Activated CD8-positive, alpha-beta memory T cell treated with anti-CD3 and anti-CD28 coated beads for 1 hour (primary cell): ENCODE measurements at places on chromosomes 16 and 17.

DNA sequence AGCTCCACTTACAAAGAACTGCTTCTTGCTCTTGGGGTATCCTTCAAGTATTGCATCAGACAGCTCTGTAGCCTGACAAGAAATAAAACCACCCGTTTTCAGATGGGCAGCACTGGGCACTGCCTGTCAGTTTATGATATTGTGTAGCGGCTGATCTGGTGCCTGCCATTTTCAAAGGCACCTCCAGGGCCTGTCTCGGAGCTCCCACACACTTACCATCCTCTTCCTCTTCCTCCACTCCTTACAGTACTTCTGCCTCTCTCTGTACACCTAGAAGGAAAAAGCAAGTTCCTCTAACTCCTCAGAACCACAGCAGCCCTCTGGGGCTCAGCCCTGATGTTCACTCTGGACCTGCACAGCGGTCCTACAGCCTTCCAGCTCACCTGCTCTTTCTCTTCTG is 4.4 kb downstream of the PSMC3IP start:
- no peak for DNase-seq

DNA sequence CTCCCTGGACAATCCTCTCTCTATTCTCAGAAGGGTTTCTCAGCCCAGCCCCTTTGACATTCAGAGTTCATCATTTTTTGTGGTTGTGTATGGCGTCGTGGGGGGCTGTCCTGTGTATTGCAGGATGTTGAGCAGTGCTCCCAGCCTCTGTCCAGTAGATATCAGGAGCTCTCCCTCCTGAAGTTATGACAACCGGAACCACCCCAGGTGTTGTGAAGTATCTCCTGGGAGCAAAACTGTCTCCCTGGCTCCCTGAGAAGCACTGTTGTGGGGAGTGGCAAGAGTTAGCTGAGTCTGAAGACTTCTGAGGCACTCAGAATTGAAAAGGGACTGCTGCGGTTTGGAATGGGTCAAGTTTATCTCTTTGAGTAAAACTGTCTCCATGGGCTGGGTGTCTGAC is 55.9 kb upstream of the MGAT5B start:
- no peak for DNase-seq

- no peak for DNase-seq
These were observed 23.9 kb downstream of the GPR139 start for GRCh38 chr16:20049831-20050230.

- no peak for DNase-seq
These were observed 6.1 kb downstream of the DRG2 start for GRCh38 chr17:18093616-18094408.

GRCh38 chr17:30005709-30006320 is 64.4 kb downstream of the EFCAB5 start:
- no peak for DNase-seq

GRCh38 chr17:73592501-73592961 is 51.7 kb downstream of the SDK2 start:
- no peak for DNase-seq

- DNase-seq: no peak
These were observed 32.7 kb upstream of the RPH3AL start for GRCh38 chr17:385178-385835.

- DNase-seq: no peak
These were observed 54.6 kb downstream of the PRKCA start for GRCh38 chr17:66357037-66357436.

GRCh38 chr16:3145660-3146059 is 10.8 kb downstream of the ZNF213 start:
- DNase-seq: no peak

DNA sequence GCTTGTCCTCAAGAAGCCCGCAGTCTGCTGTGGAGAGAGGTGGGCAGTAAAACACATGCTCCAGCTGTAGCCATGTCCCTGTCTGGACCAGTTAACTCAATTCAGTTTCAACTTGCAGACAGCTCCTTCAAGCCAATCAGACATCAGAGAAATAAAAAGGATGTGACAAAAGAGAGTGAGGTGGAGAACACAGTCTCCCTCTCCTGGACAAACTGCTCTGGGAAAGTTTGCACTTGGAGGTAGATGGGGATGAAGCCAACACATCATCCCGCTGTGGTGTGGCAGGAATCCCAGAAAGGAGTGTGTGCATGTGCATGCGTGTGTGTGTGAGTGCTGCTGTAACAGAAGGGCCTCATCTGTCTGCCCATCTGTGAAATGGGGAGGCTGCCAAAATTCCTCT is 358.6 kb upstream of the ASIC2 start:
- no peak for DNase-seq

- no peak for DNase-seq
These were observed 210.8 kb downstream of the CNTNAP4 start for GRCh38 chr16:76488065-76488417.

DNA sequence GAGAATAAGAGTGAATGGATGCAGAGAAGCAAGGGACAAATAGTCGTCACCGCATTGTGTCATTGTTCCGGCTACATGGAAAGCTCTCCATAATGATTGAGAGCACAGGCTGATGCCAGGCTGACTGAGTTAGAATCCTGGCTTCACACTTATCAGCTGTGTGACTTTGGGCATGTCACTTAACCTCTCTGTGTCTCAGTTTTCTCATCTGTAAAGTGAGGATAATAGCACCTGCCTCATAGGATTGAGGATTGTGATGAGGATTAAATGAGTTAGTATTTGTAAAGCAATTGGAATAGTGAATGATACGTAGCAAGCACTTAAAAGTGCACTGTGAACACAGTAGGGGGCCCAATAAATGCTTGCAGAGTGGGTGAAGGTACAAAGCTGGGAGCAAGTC is 45.7 kb upstream of the LYRM9 start:
- DNase-seq: no peak

GRCh38 chr16:73549984-73550631 is 502.2 kb upstream of the ZFHX3 start:
- no peak for DNase-seq

DNA sequence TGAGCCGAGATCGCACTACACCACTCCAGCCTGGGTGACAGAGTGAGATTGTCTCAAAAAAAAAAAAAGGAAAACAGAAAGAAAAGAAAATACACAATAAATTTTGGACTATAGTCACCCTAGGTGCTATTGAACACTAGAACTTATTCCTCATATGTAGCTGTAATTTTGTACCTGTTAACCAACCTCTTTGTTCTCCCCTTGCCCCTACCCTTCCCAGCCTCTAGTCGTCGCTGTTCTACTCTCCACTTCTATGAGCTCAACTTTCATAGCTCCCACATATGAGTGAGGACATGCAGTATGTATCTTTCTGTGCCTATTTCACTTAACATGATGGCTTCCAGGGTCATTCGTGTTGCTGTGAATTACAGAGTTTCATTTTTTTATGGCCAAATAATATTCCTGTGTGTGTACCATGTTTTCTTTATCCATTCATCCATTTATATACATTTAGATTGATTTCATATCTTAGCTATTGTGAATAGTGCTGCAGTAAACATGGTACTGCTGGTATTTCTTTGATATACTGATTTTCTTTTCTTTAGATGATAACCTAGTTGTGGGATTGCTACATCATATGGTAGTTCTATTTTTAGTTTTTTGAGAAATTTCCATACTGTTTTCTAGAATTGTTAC is 28.3 kb downstream of the VPS35L start:
- DNase-seq: no peak

DNA sequence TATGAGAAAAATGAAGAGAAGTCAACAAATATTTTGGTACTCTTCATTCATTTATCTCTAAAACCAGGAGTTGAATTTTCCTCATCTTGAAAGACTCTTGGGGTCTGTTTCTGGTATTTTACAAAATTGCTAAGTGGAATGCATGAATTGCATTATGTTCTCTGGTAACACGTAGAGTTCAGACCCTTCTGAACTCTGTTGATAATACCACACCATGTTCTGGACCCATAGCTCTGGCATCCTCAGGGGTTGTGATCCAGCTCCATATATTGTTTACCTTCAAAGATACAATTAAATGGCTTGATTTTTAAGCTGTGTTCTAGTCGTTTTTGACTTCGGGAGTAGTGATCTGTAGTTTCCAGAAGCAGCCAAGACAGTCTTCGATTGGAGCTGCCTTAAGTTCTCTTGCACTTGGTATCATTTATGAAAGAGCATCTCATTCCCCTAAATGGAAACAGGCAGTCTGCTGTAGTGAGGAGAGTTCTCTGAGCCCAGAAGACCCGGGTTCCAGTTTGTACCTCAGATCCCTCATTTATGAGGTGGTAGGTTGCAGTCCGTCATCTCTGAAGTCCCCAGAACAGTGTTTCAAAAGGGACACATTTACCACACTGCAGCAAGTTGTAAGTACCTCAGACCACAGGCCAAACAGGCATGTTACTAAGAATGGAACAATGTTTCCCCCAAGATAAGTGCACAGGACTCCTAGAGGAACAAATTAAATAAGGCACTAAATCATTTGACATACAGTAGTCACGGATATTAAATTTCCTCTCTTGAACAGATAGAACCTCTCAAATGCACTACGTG is 9.6 kb downstream of the PSMD7 start:
- DNase-seq: no peak

DNA sequence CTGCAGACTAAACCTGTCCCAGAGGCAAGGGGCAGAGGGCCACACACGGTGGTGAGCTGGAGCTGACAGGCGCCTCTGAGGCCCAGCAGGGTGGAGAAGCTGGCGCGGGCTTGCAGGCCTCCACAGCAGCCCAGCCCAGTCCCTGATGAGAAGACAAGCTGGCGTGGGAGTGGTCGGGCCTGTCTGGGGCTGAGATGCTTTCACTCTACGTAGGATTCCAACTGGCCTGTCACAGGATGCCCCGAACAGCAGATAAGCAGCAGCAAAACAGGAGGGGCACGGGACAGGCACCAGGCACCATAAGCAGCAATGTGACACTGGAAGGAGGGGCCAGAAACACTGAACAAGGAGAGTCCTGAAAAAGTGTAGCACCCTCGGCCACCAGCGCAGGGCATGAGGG is 40.1 kb downstream of the PEMT start:
- DNase-seq: no peak

DNA sequence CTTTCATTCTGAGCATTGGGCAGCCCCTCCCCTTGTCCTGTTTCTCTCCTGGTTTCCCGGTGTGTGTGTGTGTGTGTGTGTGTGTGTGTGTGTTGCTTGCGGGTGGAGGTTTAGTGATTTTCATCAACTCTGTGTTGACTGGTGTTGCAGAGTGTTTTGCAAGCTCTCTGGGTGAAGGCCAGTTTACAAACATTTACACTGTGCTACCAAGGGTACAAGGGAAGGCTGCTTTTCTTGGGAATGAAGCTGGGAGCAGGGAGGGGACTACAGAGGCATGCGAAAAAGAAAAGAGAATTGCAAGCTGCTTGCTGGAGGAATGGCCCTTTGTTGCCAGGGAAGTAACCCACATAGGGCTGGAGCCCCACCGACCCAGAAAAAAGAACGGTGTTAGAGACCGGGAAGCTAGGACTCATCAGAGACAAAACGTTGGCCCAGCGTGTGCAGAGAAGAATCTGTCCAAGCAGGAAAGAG is 29.6 kb downstream of the HS3ST3B1 start:
- no peak for DNase-seq

DNA sequence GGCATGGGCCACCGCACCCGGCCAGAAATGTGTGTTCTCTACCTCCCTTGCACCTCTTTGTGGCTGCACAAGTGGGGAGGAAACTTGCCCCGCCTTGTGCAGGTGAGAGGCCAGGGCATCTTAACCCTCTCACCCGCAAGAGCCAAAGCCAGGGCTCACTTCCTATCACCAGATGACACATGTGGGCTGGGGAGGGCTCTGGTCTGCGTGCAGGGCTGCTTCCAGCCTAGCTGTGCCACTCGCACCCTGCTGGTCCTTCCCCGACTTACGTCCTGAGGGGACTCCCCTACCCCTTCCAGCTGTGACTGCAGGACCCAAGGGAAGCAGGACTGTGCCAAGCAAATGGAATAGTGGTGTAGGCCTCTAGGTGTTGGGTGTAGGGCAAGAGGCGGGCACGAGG is 6.9 kb downstream of the MIEF2 start:
- no peak for DNase-seq

- no peak for DNase-seq
These were observed 12.7 kb downstream of the JUP start for GRCh38 chr17:41773731-41774193.

GRCh38 chr17:41613277-41614082 is 913 bp upstream of the KRT16 start:
- no peak for DNase-seq

GRCh38 chr16:82280867-82281266 is 110.8 kb upstream of the MPHOSPH6 start:
- no peak for DNase-seq

GRCh38 chr17:19656851-19657581 is 8.5 kb downstream of the ALDH3A2 start:
- no peak for DNase-seq

GRCh38 chr17:40501499-40501911 is at the start of gene TNS4:
Gene TNS4 (minus strand): TSS chr17:40501623. CDS start chr17:40496425, 5,198 bp downstream.
- DNase-seq: no peak

DNA sequence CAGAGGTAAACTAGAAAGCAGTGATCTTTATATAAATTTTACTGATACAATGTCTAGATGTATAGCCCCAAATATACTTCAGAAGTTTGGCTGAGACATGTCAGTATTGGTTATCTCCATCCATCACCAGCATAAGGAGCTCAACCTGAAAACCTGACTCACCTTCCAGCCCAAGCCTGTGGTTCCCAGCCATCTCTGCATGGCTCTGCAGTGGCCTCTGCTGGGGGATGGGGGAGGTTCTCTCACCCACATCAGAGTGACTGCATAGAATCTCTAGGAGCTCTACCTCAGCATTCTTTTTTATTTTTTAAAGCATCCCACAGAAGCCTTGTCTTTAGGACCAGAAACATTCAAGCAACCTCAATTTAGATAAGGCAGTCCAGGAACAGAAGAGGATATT is 27.3 kb downstream of the USP7 start:
- peak; percentile 42 for DNase-seq

DNA sequence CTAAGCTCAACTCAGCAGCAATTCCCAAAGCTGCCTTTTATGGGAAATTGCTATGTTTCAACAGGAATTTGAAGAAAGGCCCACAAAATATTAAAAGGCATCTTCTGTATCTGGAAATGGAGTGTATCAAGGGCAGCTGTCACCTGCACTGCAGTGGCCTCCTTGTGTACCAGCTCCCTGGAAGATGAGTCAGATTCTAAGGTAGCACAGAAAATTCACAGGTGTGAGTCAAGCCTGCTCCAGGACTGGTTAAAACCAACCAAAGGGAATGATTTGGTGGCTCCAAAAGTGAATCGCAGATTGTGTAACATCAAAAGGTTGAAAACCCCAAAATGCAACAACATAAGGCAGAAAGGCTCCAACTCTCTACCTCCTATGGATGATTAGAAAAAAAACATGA is 296.4 kb downstream of the GRIN2A start:
- DNase-seq: no peak

- DNase-seq: no peak
These were observed 91.0 kb downstream of the GSG1L start for GRCh38 chr16:27972500-27972899.

DNA sequence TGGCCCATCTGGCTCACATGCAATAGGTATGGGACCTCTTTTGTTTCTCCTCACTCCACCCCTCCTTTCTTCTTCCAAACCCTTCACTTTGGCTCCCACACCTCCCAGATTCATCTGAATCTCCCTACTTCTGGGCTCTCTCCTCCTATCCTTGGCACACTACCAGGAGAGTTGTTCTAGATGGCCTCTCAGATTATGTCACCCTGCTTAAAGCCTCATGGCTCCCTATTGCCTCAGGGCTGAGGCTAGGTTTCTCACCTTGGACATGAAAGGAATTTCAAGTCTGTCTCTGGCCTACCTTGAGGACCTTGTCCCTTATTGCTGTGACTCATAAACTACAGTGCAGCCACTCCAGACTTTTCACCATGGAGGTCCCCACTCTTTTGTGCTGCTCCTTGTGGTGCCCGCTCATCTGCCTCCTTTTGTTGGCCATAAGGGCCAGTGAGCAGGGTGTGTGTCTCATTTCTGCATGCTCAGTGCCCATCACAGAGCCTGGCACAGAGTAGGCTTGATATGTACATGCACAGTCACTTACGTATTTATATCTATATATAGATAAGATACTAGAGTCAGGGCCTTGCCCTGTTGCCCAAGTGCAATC is 1.0 kb upstream of the MFAP4 start:
- DNase-seq: no peak
